ENCODE measurements at places on chromosomes 16 and 17.

- no peak for DNase-seq
Measured at GRCh38 chr17:41683441-41684007, 5.2 kb upstream of the EIF1 start.

- peak; percentile 69 for DNase-seq
Measured at GRCh38 chr16:75250809-75251279, 580 bp downstream of the BCAR1 start.

DNA sequence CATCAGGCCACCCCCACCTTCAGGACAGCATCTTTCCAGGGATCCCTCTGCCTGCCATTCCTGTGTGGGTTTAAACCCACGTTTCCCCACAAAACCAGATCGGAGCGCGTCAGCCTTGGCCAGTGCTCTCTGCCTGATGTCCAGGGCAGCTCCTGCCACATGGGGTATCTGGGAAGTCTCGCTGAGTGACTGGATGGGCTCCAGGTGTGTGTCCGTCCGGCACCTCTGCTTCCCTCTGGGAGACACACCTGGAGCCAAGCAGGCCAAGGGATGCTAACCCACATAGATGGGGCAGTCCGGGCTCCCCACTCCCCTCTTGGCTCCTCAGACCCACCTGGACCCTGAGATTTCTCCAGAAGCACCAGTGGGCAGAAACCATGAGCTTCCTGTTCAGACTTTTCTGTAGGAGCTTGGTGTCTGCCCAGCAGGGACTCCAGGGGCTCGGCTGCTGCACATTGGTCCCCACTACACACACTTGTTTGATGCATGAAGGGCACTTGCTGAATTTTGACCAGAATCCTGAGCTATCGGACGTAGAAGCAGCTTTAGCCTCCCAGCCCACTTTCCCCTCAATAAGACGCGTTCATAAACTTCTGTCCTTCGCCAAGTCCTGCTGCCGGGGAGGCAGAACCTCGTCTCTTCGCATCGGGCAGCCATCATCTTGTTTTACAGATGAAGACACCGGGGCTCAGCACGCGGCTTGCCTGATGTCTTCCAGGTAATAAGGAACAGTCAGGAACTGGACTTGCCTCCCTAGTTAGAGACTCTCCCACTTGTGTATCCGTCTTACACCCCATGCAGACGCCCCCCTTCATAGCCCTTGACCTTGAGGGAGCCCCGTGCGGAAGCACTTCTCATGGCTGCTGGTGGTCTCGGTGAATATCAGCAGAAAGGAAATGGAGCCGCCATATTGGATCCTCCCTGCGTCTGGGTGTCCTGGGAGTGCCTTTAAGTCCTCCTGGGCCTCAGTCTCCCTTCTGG, 91.6 kb upstream of the ZNF469 start:
- DNase-seq: no peak

- DNase-seq: no peak
Measured at GRCh38 chr17:76318586-76318985, 10.5 kb upstream of the QRICH2 start.

DNA sequence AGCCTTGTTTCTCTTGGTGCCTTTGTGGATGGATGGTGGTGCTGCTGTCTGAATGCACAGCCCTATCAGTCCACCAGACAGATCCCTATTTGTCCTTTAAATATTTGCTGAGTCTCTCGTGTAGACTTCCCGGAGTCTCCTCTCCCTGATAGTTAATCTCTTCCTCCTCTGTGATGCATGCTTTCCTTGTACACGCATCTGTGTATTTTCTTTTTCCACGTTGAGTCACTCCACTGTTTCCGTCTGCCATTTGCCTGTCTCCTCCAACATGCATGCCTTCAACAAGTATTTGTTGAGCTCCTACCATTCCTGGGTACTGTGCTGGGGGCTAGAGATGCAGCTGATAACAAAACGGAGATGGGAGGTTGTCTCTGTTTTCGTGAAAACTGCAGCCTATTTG, 282.6 kb downstream of the HAPSTR1 start:
- no peak for DNase-seq

All from Caki2 (cell line).